ENCODE measurements at places on chromosomes 2 and 18.

DNA sequence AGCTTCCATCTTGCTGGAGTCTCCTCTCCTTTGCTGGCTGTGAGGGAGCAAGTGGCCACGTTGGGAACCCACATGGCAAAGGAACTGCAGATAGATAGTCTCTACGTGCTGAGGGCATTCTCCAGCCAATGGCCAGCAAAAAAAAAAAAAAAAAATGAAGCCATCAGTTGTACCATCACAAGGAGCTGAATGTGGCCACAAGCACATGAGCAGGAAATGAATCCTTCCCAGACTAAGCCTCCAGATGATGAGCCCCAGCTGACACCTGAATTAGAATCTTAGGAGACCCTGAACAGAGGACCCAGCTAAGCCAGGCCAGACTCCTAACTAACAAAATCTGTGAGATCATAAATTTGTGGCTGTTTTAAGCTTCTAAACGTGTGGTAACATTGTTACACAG lies 57.9 kb downstream of the SPIRE1 start:
- no peak for DNase-seq

GRCh38 chr2:53880756-53881155 lies 21.0 kb upstream of the GPR75 start:
- no peak for DNase-seq

GRCh38 chr2:192148241-192148619 lies 46.5 kb downstream of the TMEFF2 start:
- no peak for DNase-seq

- DNase-seq: peak; percentile 75
Observed at GRCh38 chr2:3282056-3282998, 95.3 kb downstream of the EIPR1 start.

DNA sequence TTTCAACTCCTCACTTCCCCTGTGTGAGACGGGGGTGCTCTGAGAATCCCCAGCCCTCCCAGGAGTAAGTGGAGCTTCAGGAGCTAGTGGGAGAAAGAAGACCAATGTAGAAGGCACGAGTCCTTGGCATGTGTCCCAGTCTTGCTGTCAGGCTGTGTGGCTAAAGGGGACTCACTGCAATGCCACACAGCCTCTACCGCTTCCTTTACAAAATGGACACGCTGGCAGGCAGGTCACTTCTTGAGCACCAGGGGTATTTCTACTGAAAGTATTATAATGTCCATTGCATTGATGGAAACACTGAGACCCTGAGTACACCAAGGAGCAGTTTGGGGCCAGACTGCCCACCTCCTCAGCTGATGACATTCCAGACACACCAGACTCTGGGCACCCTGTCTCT lies 35.8 kb upstream of the MARCO start:
- no peak for DNase-seq

DNA sequence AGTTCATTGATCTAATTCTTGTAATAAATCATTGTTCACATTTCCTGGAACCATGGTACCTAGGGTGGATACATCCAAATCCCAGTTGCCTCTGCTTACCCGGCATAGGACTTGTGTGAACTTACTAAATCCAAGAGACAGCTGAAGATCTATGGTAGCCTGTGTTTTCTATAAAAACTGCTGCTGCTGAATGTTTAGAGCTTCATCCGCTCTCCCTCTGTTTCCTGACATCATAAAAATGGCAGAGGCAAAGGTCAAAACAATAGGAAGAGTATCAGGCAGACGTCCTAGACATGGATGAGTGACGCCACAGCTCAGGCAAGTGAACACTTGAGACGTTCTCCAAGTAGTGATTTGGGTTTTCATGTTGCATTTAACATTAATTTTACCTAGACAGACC lies 258.3 kb downstream of the ALPK2 start:
- no peak for DNase-seq

- no peak for DNase-seq
Observed at GRCh38 chr2:221346411-221346810, 225.7 kb downstream of the EPHA4 start.

DNA sequence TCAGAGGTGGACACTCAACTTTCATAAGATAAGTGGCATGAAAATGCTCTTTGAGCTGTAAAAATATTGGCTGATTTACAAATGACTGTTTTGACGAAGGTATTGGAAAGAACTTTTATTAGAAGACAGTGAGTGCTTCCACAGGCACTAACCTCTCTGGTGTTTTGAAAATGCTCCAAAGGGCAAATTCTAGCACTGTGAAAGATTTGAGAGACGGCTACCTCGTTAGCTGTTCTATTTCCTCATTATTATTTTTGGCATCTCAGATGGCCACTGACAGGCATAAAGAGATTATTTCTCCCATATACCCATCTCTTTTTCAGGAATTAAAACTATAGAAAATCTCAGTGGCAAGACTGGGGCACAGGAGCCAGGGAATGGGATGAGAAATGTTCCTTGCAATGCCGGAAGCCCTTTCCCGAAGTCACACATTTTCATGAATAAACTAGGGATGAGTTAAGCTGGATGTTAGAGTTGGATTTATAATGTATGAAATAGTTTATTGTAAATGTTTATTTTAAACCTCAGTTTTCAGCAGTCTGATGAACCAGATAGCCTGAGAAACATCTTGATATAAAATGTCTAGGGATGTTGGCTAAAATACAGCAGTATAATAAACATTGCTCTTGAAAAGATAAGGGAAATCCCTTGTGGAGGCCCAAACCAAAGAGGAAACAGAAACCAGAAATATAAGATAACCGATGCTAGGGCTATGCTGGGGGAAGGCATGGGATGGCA lies 175.7 kb downstream of the ASB1 start:
- no peak for DNase-seq

DNA sequence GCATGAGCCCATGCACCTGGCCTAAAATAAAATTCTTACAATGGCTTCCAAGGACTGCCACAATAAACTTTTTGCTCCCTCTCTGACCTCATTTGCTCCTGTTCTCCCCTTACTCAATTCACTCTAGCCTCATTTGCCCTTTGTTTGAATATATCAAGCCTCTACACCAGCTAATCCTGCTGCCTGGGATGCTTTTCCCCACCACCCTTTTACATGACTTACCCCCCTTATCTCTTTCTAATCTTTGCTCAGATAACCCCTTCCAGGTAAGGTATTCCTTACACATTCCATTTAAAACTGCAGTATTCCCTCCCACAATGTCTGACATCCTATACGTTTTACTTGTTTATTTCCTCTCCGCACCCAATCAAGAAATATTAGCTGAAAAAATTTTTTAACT lies 22.7 kb downstream of the IMMT start:
- no peak for DNase-seq

DNA sequence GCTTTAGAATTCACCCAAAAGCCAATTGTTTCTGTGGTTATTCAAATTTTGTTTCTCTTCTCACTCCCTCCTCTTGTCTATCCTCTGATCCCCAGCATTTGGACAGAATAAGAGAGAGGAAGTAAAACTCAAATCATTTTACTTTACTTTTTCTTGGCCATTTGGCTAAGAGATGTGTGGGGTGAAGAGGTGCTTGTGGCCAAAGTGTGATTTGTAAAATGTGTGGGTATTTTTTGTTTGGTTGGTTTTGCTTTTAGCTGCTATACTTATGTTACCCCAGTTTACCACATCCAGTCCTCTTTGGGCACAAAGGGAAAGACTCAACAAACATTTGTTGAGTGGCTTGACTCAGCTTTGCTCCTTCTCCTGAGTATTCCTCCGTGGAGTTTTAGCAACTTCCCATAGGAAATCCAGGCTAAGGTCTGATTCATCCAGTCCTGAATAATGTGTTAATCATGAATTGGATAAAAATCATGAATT lies 109.1 kb upstream of the CYP1B1 start:
- no peak for DNase-seq

- no peak for DNase-seq
Observed at GRCh38 chr18:75538727-75539126, 111.2 kb upstream of the SMIM21 start.

- DNase-seq: no peak
Observed at GRCh38 chr2:121239969-121240368, 45.0 kb downstream of the TFCP2L1 start.

DNA sequence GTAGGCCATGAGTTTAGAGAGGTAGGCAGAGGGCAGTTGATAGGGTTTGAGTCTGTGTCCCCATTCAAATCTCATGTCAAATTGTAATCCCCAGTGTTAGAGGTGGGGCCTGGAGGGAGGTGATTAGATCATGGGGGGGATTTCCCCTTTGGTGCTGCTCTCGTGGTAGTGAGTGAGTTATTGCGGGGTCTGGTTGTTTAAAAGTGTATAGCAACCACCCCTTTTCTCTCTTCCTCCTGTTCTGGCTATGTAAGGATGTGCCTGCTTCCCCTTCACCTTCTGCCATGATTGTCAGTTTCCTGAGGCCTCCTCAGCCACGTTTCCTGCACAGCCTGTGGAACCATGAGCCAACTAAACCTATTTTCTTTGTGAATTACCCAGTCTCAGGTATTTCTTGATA lies 25.5 kb downstream of the MARCHF4 start:
- no peak for DNase-seq

DNA sequence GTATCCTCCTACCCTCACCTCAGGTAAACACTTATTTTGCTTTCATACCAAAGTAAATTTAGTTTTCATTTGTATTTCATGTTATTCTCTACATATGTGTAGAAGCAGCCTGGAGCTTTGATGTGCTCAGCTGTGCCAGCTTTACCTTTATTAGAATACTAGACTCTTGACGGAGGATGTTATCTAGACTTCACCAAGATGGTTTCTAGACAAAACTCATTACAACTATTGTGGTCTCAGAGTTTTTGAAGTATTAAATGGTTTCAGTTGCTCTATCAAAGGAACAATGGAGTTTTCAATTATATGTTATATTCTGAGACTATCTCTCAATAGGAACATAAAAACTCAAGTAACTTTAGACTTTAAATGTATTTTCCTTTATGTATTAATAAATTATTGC lies 5.0 kb upstream of the IL18RAP start:
- DNase-seq: no peak

- no peak for DNase-seq
Observed at GRCh38 chr2:69642709-69643601, 584 bp downstream of the AAK1 start.

DNA sequence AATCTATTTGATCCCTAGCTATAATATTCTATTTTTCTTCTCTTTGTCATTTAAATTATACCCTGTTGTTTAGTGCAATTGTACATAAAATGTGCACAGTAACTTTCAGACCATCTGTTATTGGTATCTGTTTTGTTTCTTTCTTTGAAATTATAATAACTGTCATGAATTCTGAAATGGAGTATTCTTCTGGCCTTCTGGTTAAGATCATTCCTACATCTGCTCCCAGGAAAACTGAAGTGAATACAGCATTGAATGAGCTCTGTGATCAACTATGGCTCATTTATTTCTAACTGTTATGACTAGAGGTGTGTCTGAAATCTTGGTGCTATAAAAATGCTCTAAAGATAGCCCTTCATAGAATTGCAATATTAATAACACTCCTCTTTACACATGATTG lies 788.4 kb upstream of the TMEFF2 start:
- no peak for DNase-seq

GRCh38 chr2:142241016-142241415 lies 110.2 kb upstream of the LRP1B start:
- DNase-seq: no peak

GRCh38 chr2:212882626-212883025 lies 268.8 kb downstream of the IKZF2 start:
- DNase-seq: no peak

DNA sequence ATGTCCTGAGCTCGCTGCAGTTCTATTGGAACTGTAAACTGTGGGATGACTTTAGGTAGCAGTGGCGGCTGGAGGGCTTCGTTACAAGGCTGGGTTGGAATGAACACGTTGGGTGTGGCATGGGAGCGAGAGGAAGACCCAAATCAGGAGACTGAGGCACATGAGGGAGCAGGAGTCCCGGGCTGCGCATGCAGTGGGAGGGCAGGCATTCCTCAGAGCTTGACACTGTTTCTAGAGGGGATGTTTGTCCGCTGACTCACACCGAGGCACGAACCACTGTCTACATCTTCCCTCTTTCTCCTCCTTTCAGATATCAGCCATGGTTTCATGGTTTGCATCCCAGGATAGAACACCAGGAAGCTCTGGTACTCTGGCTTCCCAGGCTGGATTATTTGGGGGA lies 40.6 kb upstream of the LAMA1 start:
- no peak for DNase-seq

DNA sequence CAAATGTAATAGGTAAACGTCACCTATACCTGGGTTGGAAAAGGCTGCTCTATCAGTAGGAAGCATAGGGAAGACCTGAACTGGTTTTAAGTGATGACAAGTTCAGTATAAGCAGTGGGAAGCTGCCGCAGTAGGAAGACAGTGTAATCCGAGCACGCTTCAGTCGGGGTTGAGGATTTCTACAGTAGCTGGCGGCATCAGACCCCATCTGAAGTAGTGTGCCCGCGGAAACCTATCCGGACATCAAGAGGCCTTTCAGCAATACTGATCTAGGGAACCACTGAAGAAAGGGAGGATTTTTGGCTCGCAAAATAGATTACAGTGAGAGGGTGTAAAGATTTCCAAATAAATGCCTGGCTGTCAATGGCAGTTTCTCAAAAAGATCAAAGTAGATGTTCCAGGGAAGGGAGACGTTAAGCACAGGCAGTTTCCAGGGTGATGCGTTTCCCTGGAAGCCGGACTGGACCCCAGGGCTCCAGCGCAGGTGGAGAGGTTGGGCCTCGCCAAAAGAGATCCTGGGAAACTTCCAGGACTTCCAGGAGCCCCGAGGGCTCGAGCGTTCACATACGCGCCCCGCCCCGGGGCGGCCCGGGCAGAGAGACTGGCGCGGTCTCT lies 5.3 kb downstream of the LOXL3 start:
- no peak for DNase-seq

- no peak for DNase-seq
Observed at GRCh38 chr2:140747090-140747489, 1383.7 kb downstream of the LRP1B start.

- DNase-seq: no peak
Observed at GRCh38 chr2:158580760-158581159, 124.0 kb downstream of the PKP4 start.

GRCh38 chr2:166170356-166170755 lies 42.5 kb upstream of the SCN1A start:
- DNase-seq: no peak

- DNase-seq: no peak
Observed at GRCh38 chr2:172098650-172099471, 3.8 kb downstream of the DLX2 start.

- no peak for DNase-seq
Observed at GRCh38 chr2:67283641-67284040, 113.5 kb upstream of the ETAA1 start.

- no peak for DNase-seq
Observed at GRCh38 chr2:218396688-218397462, 2.8 kb upstream of the CTDSP1 start.

DNA sequence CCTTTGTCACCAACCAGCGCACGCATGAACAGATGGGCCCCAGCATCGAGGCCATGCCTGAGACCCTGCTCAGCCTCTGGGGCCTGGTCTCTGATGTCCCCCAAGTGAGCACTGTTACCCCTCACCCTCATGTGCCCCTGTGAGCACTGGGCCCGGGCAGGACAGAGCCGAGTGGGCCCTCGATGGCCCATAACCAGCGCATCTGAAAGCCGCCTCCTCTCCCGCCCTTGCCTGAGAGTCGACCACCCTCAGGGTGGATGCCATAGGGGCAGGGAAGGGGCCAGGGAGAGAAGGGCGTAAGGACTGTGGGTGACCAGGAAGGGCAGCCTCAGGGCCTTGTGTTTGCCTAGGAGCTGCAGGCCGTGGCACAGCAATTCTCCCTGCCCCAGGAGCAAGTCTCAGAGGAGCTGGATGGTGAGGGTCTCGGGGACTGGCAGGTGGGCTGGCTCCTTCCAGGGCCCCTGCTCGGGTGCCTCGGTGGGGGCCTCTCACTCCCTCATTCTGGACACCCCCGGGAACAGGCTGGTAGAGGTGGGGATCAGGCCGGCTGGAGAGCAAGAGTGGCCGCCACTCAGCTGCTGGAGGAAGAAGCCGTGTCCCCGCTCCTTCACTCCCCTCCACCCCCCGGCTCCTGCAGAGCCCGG lies 2.1 kb downstream of the PROM2 start:
- peak; percentile 80 for DNase-seq

Data from chondrocyte (in vitro differentiated cells).